NCI-H524 (cell line): ENCODE measurements at places on chromosomes 7 and 10.
A peak's percentile ranks its signal among the peaks of the same experiment; 100 is the strongest.

- DNase-seq, result no peak
These were observed 234.6 kb downstream of the ZMYND11 start for GRCh38 chr10:369684-370448.

DNA sequence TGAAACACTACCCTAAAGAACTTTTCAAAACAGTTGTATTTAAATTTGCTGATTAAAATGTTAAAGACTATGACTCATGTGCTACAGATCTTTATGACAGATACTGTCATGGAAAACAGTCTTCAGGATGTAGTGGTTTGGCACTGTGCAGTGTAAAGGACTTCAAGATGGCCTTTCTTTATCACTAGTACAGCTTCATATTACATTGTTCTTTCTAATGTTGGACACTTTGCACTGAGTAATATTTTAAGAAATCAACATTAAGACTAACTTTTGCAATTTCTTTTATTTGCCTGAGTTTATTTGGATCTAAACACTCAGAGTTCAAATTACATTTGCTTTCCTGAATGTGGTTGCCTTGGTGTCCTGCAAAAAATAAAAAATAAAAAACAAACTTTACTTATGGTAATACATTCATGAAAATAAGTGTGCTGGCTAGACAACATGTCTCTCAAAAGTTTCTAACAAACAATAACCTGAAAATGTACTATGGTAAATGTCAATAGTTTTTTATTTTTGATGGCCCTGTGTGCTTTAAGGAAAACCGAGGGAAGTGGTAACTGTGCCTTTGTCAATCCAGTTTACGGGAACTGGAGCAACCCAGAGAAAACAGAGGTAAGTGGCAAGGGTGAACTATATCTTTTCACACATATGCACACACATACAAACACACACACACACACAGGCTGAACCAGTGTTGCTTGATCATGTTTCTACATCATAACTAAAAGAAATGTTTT is 85.9 kb upstream of the PLXDC2 start:
- no peak for DNase-seq

- DNase-seq, result no peak
These were observed 15.9 kb downstream of the PTPRE start for GRCh38 chr10:127922675-127923366.

GRCh38 chr10:71454347-71454746 is 57.6 kb downstream of the CDH23 start:
- DNase-seq, result no peak

DNA sequence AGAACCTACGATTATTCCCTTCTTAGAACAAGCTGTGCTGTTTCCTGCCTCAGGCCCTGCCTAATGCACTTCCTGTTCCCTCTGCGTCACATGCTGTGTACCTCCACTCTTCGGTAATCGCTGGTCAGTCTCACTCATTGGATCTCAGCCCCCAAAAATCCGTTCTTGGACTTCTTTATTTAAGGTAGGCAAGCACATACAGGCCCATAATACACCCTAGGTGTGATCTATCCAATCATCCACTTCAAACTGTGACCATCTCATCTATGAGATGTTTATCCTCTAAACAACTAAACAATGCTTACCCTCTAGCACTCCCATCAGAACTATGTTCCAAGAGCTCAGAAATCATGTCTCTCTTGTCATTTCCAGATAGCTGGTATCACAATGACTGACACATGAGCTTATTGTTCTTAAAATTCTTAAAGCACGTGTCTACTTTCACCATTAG is 83.9 kb downstream of the CADPS2 start:
- DNase-seq, result no peak

GRCh38 chr7:19327018-19327417 is 181.8 kb upstream of the FERD3L start:
- DNase-seq, result no peak

- DNase-seq, result peak; percentile 28
These were observed 309.4 kb downstream of the RPS24 start for GRCh38 chr10:78342827-78343653.

GRCh38 chr10:115802911-115803310 is 470.1 kb downstream of the GFRA1 start:
- no peak for DNase-seq

GRCh38 chr10:130358981-130359650 is 222.9 kb downstream of the GLRX3 start:
- no peak for DNase-seq

DNA sequence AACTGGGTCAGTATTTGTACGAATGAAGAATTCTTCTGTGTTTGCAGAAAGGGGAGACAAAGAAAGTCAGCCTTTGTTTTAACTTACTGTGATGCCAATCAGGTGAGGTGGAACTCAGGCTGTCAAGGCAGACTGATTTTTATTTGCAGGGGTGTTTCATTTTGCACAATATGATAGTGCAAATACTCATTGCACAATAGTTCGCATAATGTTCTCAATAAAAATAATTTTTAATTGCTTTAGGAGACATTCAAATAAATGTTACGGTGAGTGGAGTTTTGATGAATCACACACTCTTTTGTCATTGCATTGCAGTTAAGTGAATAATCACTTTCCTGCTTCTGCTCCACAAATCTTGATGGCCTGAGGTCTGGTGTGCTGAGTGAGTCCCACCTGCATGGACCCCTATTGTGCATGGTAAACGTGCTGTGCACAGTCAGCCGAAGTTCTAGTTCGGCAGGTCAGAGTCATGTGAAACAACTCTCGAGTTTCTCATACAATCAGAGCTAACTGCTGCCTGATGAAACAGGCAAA is 141.3 kb upstream of the FZD8 start:
- no peak for DNase-seq

DNA sequence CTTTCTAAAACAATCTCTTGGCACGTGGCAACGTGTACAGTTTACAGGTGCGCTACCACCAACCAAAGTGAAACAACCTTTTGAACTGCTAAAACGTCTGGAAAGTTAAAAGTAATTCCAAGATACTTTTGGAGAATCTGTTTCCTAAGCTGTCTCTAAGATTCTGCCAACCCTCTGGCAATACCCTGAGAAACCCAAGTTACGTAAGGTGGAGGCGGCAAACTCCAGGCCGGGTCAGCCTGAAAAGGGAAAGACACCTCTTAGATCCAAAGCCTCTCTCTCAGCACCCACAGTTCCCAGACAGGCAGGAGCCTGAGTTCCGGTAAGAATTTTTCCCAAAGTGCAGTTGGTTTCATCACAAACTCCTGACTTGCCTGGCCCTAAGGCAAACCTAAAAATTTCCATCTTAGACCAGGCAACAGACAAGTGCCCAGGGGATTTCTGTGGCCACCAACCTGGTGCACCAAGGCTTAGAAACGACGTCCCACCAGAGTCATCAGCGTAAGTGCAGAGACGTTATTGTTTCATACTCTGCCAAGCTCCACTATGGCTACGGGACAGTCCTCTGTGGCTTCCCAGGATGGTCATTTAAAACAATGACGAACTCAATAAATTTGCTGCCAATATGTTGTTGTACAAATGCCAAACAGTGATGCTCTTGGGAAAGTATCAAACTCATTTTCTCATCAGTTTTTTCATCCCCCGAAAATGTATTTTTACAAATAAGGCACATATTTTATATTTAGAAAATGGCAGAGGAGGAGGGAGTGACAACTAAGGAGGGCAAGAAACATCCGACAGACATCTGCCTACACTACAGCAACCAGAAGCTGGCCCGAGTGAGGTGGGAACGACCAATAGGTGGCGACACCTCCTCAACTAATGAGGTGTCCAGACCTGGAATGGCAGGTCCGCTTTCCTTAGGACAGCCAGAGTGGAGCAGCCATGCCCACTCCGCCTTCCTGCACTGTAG is 205.8 kb upstream of the FRMD4A start:
- peak; percentile 2 for DNase-seq

DNA sequence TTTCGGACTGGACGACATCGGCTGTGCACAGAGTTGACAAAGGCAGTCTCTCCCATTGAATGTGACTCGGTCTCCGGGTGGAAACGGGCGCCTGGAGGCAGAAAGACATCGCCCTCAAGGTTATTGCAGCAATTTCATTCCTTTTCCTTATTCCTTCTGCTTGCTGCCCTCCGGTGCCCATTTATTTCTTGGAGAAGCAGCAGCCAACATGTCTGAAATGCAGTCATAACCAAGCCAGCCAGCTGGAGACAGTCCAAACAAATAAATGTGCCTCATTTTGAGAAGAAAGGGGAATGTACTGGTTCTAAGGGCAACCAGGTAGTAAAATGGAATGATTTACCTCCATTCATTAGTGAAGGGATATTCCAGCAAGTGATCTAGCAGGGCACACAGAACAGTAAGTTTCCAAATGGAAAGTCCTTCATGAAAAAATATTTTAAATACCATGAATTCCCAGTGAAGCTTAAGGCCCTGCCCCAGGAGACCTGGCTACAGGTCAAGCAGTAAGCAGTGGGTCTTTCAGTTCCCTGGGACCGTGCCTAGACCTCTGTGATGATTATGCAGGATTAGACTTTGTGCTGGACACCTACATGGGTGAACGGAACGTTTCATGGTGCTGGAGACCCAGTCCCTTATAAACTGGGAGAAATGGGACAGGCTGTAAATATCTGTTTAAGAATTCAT is 86.6 kb downstream of the ABLIM1 start:
- DNase-seq, result no peak

- no peak for DNase-seq
These were observed 310.6 kb upstream of the PLXDC2 start for GRCh38 chr10:19505320-19506312.

DNA sequence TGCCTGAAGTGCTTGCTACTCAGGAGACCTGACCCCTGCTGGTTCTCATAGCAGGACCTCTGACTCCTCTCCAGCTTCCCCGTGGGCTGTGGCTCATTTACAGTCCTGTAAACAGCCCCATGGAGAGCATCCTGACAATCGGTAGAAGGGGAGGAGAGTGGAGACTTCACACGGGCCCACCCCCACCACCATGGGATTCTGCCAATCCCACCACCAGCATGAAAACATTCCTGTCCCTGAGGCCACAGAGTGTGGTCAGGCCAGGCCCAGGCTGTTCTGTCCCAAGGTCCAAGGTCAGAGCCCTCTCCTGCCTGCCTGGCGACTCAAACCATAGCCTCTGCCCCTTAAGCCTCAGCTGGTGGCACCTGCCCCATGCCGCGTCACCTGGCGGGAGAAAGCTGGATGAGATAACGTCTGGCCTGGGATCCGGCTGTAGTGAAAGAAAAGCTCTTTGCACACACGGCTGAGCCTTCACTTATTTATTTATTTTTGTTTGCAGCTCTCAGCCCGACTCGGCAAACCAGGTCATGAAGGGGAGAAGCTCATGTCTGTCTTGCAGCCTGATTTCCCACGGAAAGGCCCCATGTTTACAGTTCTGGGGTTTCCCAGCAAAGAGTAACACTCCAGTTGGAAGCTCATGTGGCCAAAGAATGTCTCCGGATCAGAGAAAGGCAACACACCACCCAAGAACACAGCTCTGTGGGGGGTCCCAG is 293.6 kb upstream of the ZMIZ1 start:
- DNase-seq, result no peak

DNA sequence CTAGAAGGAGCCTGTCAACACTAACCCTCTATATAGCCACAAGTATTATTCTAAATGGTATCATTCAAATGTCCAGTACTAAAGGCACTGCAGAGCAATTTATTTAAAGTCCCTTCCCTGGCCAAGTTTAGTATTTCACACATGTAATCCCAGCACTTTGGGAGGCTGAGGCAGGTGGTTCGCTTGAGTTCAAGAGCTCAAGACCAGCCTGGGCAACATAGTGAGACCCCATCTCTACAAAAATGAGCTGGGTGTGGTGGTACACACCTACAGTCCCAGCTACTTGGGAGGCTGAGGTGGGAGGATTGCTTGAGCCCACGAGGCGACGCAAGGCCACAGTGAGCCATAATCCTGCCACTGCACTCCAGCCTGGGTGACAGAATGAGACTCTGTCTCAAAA is 3.6 kb downstream of the GNA12 start:
- DNase-seq, result no peak

DNA sequence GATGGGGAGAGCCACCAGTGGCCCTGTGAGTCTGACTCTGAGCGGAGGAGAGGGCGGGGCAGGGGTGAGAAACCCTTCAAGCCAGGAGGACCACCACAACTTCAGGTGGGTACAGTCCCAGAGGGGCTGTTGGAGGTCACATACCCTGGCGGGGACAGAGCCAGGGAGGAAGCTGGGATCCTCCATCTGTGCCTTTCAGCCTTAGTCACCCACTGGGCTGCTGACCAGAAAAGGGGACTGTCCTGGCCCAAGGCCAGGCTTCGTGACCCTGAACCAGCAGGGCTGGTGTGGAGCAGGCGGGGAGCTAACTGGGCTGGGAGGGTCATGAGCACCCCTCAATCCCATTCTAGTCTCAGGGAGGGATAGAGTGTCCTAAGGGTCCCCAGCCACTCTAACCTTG is 1.5 kb upstream of the CALHM3 start:
- DNase-seq, result no peak

DNA sequence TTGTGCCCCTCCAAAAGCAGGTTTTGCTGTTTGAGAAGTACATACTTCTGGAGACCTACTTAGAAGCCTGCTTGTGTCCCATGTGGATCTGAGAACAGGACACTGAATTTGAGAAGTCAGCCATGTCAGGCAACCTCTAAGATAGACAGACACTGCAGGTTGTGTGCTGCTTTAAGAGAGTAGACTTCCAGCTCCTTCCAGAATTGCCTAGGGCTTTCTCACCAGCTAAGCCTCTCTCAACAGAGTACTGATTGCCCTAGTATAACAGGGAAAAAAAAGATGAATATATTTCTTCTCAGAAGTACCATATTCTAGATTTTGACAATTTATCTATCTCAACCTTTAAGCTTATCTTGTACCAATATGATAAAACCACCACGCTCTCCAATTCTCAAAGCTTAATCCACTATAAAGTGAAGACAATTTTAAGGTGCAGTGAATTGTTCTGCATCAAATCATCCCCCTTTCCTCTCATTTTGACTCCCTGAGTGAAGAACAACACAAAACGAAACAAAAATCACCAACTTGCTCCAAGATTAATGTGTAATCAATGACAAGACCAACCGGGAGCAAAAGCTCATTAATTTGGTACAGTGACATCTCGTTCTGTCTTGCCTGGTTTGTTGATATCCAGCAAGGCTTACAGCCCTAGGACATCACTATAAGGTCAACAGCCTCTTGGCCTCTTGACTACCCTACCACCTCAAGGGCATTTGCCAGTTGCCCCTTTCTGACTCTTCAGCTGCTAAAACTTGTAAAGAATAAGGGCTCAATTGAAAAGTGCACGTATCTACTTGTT is 214.6 kb downstream of the SORCS1 start:
- no peak for DNase-seq
